GM13976 (cell line): ENCODE measurements at places on chromosomes 7 and 10.

DNA sequence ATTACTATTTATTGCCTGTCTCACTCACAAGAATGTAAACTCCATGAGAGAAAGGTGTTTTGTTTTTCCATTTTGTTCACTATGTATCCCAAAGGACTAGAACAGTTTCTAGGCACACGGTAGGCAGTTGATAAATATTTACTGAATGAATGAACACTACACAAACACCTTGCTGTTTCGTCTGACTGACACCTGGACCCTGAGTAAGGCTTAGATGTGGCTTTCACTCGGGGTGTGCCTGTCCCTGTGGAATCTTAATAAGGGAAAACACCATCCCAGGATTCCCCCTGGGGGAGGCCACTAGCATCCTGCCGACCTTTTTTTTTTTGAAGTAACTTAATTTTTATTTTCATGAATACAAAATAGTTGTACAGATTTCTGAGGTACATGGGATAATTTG lies 66.6 kb upstream of the STEAP1B start:
- DNase-seq = no peak

- no peak for DNase-seq
These were observed 16.6 kb upstream of the GNA12 start for GRCh38 chr7:2860627-2861133.

DNA sequence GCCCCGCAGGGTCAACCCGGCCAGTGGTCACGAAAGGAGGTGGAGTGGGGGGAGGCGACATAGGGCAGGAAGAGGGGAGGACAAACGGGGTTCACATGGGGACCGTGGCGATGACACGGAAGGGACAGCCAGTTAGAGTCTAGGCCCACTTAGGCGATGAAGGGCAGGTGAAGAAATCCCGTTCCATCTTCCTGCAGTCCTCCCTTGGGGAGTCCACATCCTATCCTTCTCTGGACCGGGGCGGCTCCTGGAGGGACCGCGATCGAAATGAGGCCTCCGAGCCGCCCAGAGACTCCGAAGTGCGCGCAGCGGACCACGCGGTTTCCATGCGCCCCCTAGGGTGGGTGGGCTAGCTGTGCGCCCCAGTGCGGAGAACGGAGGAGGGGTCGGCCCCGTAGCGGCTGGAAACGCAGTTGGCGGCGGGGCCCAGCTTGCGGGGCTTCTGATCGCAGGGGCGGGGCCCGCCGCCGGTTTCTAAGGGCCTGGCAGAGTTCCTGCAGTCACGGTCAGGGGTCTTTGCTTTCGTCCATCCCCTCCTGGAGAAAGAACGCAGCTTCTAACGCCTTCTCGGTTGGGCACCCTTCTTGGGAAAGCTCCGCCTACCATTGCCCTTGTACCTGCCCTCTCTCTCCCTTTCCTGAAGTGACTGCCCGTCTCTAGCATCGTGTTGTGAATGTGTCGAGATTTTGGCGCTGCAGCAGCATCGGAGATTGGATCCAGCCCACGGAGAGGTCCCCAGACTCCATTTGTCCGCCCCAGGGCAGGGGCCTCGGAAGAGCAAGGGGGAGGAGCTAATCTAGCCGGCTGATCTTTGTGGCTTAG lies 17.9 kb upstream of the TMEM225B start:
- peak; percentile 54 for DNase-seq

GRCh38 chr7:67760971-67761370 lies 764.3 kb downstream of the TYW1 start:
- DNase-seq = no peak

DNA sequence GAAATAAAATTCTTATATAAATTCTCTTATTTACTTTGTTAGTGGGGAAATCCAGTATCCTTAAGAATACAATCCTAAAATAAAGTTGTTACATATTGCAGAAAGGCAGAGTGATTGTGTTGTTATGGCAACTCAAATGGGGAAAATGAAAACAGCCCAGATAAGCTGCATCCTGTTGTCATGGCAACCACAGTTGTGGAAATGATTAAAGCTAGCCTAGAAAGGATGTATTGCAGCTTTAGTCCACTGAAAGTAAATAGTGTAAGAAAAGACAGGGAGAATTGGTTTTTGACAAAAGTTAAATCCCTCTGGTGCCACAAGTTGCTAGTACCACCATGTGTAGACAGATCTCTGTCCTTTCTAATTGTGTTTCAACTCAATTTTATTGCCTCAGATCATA lies 43.2 kb downstream of the BTRC start:
- DNase-seq = peak; percentile 28
